GM23248 (cell line): ENCODE measurements at places on chromosomes 4 and X. TPM values are rescaled to one million over a fixed set of nuclear protein-coding genes. Genes with fewer than 3 reads are reported as not detected.

Gene TRIM60
- total RNA-seq: not detected in 2 replicates

Gene ZDHHC15
- total RNA-seq: not detected in 2 replicates

Gene CLCN4
- 0.89 and 0.97 TPM in 2 replicates for total RNA-seq

Gene MAPK10
- 0.89 and 1.3 TPM in 2 replicates for total RNA-seq

Gene NUP62CL
- total RNA-seq: not detected in 2 replicates

Gene FMR1NB
- not detected in 2 replicates for total RNA-seq

Gene WNK3
- total RNA-seq: 0.43 and 0.63 TPM in 2 replicates

Gene OTC
- not detected in 2 replicates for total RNA-seq

Gene WDR45
- 78.5 and 91.9 TPM in 2 replicates for total RNA-seq

Gene TMEM192
- total RNA-seq: 6.4 and 13.7 TPM in 2 replicates

Gene NIPAL1
- 3.7 TPM in 1 of 2 replicates, not detected in the other for total RNA-seq

Gene C4orf50
- not detected in 2 replicates for total RNA-seq

Gene NR0B1
- not detected in 2 replicates for total RNA-seq
